ENCODE measurements at places on chromosomes 3 and 15.

DNA sequence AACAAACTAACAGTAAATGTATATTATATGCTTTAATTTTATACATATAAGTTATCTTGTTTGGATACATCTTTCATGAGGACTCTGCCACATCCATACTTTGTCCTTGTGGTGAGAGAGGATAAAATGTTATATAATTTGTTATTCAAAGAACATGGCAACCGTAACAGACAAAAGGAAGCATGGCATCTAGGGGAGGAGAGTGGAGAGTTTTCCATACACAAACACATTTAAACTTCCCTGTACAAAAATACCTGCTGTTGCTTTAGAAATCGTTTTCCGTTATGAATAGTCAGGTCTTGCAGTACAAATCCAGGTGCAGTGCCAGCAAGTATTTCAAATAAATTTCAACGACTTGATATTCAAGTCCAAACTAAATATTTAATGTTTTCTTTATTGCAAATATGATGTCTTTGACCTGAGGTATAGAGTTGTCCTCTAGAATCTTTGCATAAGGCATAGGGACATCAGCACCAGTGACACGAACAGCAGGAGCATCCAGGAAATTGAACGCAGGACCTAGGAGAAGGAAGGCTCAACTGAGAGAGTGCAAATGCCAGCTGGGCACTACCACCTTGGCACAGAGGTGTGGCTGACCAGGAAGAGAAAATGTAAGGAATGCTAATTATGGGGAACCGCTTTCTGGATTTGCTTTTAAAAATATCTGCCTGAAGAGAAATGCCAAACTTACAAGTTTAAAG is 5.8 kb downstream of the PDHB start:
- no peak for DNase-seq

- no peak for DNase-seq
Measured at GRCh38 chr3:149736953-149737205, 15.4 kb downstream of the COMMD2 start.

DNA sequence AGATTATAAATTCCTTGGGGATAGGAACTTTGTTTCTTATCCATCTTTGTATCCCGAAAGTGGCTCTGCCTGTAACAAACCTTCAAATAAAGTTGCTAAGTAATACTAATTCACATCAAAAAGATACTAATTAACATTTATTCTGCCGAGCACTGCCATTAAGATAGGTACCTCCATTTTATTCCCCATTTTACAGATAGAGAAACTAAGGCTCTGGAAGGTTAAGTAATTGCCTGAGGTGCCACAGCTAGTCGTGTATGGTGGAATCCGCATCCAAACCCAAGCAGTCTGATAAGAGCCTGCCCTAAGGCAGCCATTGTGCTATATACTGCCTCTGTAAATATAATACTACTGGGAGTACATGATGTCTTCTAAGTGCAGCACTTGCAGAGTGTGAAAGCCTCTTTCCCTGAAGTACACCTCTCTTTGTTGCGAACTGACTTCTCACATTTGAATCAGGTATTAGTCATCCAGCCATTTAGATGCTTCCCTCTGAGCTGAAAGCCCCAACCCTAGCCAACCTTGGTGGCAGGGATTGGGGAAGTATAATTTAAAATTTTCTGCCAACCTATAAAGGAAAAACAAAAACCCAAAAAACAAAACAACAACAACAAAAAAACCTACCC is 78.5 kb upstream of the CHD2 start:
- no peak for DNase-seq

DNA sequence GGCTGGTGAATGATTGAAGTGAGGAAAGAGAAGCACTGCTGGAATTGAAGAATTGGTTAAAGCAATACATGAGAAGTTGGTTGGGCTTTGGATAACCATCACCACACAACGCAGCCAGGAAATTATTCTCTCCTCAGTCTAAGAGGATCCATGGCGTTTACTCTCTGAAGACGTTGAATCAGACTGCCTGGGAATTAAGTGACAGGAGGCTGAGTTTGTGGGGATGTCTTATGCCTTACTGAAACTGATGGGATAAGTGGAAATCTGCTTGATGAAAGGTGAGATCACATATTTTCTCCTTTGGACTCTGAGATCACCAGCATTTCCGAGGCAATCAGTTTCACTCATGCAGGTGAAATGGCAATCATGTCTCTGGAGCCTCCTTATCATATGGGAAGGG is 456.1 kb upstream of the GBE1 start:
- DNase-seq = no peak

GRCh38 chr15:44712346-44713005 is 1.2 kb downstream of the B2M start:
- DNase-seq = no peak

DNA sequence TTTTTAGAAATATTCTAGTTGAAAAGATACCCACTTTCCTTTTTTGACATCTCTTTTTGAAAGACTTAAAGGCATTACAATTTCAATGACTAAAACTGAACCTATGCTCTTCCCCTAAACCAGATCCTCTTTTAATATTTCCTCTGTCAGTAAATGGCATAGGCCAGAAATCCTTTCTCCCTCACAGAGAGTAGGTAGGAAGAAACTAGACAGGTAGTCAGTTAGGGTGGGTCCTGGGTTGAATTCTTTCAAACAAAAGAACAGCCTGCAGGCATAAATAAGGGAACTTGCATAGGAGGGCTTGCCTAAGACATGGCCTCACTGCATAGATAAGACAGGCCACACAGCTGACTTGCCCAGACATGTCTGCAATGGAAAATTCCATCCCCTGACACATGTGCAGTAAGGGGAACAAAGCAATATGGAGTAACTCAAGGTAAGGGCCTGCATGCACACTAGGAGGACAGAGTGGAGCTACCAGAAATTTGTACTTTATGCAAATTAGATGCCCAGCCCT is 23.1 kb downstream of the PLSCR5 start:
- no peak for DNase-seq

DNA sequence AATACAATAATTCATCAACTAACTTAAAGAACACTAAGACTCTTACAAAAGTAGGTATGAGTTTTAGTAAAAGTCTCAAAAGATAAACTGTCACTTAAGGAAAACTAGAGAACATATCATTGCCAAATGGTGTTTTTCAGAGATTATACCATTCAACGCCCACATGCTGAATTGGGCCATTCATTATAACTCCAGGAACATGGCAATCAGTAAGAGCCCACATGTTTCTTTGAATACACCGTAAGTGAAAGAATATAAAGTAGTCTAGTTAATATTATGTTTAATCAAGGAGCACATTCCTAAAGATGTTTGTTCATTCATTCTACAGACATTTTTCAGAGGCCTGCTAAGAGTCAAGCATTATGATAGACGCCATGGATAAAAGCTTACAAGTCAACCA is 22.9 kb downstream of the B3GNT5 start:
- DNase-seq = no peak

GRCh38 chr3:94360987-94361386 is 298.1 kb downstream of the NSUN3 start:
- no peak for DNase-seq

GRCh38 chr15:60679256-60679655 is 200.3 kb upstream of the ICE2 start:
- DNase-seq = no peak

DNA sequence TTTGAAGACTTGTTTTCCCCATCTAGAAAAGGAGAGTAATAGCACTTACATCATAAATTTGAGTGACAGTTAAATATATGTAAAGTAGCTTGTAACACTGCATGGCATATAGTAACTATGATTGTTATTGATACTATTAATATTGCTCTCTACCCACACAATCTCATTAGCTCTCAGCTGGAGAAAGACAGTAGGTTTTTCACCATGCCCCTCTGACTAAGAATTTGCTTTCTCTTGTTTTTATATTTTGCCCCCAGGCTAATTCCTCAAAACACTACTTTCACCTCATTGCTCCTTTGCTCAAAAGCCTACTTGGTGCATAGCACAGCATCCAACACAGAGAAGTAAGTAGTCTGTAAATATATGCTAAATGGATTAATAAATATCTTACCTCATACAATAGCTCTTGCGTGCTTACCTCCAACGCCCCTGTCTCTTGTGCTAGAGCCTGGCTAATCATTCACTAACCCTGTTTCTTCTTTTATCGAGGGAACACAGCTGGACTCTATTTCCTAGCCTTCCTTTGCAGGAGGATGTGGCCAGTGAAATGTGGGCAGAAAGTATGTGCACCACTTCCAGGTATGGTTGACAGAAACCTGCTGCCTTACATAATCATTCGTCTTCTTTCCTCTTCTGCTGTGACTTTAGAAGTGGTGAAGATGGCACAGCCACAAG is 190.0 kb downstream of the PLCH1 start:
- DNase-seq = no peak

DNA sequence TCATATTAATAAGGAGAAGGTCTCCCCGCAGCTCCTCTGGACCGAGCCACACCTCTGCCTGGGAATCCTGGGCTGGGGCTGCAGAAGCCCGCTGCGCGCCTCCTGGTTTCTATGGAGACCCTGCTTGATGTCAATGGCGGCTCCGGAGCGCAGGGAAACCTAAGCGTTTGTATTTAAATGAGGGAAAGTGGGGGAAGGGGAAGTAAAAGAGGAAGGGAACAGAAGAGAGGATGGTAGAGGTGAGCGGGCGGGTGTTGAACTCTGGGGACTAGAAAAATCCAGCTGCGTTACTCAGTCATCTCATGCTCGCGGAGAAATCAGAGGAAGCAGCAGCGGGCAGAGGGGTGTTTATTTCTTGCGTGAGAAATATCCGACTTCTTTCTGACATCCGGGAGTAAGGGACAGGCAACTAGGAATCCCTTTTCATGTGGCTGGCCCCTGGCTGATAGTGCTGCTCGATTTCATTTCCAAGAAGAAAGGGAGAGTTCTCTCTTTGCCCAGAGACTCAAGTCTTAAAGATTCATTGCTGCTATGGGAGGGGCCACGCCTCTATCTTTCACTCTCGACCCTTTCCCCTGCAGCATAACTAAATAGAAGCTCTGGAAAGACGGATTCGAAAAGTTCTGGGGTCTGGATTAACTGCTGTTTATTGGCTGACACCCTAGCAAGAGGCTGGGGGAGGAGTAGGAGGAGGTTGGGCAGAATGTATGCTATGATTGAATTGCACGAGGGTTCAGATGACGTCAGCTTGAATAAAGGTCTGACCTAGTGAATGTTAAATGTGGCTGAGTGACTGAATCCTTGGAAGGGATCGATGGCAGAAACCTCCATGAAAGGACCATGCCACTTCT is 110.5 kb upstream of the GAP43 start:
- DNase-seq = no peak

- DNase-seq = no peak
Measured at GRCh38 chr15:41429003-41429890, 12.4 kb downstream of the RTF1 start.

DNA sequence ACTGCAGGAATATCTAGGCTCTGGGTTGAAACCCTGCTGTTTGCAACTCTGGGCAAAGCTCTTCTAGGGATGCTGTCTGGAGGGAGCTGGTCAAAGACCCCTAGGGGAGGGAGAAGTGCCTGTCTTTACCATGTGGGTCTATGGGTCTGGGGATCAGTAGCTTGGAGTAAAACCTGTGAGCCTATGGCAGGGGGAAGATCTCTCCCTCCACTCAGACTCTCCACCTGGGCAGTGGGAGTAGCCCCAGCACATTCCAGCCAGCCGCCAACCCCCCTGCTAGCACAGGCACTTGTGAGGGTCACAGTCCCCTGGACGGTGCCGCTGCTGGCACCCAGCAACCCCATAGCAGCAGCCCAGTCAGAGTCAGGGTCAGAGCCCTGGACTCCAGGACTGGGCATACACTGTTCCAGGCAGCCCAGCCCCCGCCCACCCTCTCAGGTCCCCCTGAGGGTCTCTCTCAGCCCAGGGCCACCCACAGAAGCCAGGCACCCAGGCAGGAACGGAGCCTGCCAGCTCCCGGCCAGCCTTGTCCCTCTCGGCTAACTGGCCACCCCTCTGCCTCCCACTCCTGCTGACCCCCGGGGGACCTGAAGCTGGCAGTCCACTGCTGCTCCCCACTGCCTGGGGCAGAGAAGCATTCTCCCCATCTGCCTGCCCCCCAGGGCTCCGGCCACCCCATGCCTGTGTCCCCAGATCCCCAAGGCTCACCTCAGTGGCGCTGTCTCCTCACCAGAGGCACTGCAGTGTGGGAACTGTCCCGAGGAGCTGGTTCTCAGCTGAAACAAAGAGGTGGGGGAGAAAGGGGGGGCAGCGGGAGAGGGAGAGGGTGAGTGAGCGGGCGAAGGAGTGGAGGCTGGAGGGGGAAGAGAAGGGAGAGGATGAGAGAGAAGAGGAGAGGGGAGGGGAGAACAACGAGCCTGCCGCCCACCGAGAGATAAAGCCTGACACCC is 10.8 kb downstream of the GLYCTK start:
- no peak for DNase-seq

DNA sequence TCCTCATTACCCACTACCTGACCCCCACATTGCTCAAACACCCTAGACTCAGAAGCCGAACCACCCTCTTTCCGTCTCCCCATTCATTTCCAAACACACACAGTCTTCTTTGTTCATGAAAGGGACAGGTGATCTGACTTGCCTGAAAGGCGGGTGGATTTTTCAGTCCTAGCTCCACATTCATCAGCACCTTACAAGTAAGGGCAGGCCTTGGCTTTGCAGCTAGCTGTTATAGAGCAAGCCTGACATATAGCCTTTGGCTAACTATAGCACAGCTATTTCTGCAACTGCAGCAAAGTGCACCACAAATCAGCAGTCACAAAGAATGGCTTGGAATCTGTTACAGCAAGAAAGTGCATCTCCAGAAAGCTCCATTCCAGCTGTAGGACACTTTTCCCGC is 139.8 kb downstream of the XXYLT1 start:
- DNase-seq = no peak

- no peak for DNase-seq
Measured at GRCh38 chr3:46482632-46483350, 15.0 kb upstream of the RTP3 start.

DNA sequence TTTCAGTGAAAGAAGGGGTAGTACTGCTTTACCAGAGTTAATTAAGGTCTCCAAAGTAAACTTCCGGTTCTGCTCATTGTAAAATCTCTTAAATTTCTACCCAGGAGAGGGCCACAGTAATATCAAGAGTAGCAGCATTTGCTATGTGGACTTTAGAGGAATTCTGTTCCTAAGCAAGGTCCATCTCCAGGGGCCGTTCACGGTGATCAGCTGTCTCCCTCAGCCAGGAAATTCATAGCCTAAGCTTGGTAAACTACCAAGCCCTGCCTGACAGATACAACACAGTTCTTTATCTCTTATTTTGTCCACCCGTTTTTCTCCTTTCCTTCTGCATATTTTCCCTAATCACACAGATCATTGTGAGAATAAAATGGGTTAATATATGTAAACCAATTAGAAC is 2.3 kb downstream of the DUT start:
- DNase-seq = no peak

DNA sequence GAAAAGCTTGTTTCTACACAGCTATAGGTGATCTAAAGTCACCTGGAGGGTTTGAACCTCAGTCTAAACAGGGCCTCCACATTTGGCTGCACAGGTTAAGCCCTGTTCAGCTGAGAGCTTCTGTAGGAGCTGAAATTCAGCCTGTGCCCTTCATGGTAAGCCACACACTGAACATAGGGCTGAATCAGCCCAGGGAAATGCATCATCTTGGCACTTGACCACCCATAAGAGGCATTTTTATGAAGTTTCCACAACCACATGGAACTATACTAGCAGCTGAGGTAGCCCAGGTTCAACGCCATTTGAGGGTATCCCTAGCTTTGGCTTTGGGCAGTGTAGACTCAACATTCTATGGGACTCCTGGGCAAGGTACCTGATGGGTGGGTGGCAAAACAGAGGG is 126.8 kb downstream of the FAM174B start:
- no peak for DNase-seq

GRCh38 chr3:197212290-197212689 is 86.1 kb downstream of the DLG1 start:
- DNase-seq = no peak

GRCh38 chr3:132382688-132383194 is 34.6 kb upstream of the DNAJC13 start:
- no peak for DNase-seq
